ENCODE measurements at places on chromosomes 12 and 14.

DNA sequence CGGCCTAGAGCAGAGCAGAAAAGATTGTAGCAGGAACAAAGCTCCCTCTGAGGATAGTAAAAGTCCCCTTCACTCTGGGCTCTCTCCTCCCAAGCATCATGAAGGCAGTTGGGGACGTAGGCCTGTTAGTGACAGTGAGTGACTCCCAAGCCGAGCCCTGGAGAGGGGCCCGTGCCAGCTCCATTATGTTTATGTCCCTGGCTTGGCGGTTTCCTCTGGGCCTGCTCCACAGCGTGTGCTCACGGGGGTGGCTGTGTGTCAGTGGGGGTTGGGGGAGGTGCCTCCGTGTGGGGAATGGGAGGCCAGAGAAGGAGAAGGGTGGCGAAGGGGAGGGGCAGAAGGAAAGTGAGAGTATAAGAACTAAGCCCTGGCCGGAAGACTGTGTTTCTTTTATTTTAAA, 170.0 kb upstream of the VASH1 start:
- DNase-seq, result no peak

GRCh38 chr14:79443602-79444001, 767.7 kb downstream of the DIO2 start:
- DNase-seq, result no peak

GRCh38 chr12:25388183-25388582, 137.5 kb upstream of the KRAS start:
- no peak for DNase-seq

DNA sequence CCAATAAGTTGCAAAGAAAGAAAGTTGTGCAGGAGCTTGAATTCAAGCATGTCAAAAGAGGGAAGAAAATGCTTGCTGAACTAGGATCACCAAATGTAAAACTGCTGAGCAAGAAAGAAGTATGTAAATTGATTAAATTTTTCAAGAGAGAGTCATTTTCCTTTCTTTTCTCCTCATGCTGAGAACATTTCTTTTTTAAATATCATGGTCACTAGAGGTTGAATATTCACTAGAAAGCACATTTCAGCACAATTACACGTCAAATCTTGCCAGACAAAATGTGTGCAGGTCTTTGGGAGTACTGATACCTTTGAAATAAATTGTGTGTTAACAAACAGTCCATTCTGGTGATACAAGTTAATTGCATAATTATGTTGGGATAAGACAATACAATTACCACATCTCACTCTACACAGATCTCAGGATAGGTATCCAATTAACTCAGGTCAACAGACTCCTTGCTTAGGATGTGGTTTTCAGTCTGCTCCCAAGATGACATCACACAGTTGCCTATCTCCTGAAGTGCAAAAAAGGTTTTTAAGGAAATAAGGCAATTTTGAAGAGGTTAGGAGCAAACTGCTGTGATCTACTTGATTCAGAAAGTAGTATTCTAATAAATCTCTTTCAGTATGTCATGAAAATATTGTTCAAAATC, 862.2 kb downstream of the RPS29 start:
- DNase-seq, result no peak

- DNase-seq, result no peak
Measured at GRCh38 chr14:84885061-84885460, 644.9 kb upstream of the FLRT2 start.

DNA sequence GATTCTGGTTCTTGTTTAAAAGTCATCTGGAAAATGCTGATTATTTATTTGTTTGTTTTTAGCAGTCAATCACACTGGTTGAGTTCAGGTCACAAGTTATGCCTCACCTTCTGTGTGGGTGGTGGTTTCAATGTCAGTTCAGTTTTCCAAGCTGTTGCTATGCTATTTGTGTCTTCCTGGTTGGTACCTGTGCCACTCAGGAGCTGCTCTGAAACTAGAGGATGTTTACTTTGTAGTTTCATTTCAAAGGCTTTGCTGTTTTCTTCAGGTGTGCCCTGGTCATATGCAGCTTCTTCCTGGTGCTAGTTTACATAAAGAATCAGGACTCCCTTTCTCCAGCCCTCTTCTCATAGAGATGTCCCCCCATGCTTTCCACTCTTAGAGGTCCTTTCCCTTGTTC, 75.7 kb upstream of the PPP4R3A start:
- DNase-seq, result no peak

DNA sequence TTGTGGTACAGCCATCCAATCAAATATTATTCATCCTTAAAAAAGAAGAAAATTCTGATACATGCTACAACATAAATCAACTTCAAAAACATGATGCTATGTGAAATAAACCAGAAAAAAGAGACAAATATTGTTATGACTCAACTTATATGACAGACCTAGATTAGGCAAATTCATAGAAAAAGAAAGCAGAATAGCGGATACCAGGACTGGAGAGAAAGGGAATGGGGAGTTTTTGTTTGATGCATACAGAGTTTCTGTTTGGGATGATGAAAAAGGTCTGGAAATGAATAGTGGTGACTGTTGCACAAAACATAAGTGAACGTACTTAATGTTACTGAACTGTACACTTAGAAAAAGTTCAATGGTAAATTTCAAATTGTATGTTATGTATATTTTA, 82.3 kb downstream of the SPPL3 start:
- peak; percentile 42 for DNase-seq

GRCh38 chr12:12721814-12722434, 4.8 kb downstream of the CDKN1B start:
- no peak for DNase-seq

- DNase-seq, result no peak
Measured at GRCh38 chr14:58002618-58003017, 136.7 kb upstream of the SLC35F4 start.

GRCh38 chr14:20630340-20631022, 11.0 kb downstream of the OR6S1 start:
- DNase-seq, result peak; percentile 33

- no peak for DNase-seq
Measured at GRCh38 chr12:39003541-39004155, 98.3 kb upstream of the CPNE8 start.

GRCh38 chr12:65741656-65742017, 82.6 kb upstream of the HMGA2 start:
- peak; percentile 39 for DNase-seq

- no peak for DNase-seq
Measured at GRCh38 chr12:93113317-93114006, 184.4 kb upstream of the EEA1 start.

- no peak for DNase-seq
Measured at GRCh38 chr14:45907782-45908181, 654.8 kb upstream of the MIS18BP1 start.

DNA sequence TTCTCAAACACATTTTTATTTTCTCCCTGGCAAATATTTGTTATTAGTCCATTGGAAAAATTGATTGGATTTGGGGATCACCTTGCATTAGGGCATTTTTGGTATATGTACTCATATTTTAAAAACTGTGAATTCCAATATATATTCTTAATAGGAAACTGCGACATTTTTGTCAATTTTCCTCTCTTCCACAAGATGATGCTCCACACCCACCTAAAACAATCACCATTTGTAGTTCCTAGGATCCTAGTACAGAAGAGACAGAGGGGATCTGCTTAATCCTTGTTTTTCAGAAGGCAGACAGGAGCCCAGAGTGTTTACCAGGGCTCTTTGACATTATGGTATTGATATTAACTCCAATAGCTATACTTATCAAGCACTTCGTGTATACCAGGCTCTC, 22.8 kb upstream of the OASL start:
- DNase-seq, result no peak

- no peak for DNase-seq
Measured at GRCh38 chr12:95390932-95391331, 83.0 kb upstream of the METAP2 start.

All from GM10248 (cell line).